ENCODE measurements at places on chromosomes 3 and 15.

DNA sequence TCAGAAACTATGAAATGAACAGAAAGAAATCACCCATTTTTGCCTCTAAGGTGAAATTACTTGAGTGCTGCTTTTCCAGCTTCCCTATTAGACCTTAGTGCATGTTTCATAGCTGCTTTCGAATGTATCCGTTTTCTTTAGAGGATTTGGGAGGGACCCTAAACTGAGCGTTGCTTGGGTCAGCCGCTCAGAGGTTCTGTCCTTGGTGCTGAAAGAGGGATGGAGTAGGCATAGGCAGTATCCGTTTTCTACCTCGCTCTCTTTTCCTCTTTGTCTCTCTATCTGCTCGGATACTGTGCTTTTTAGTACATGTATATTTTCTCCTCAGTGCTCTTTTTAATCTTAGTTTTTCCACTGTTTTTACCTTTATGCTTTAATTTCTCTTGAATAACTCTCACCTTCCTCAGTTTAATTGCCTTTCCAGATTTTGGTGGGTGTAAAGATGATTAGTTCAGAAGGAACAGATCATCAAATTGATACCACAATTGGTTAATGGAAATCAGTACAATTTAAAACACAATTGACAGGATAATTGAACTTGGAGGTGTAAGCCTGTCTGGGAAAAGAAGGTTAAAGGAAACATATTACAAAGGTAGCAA lies at the start of gene DRD3:
Gene DRD3, minus strand, starts transcription at position 283 of the 599 bp plus-strand sequence. CDS start 7,060 bp downstream, outside the sequence.
- peak; percentile 49 for DNase-seq

- DNase-seq, result no peak
Measured at GRCh38 chr3:99394831-99395778, 243.3 kb upstream of the COL8A1 start.

DNA sequence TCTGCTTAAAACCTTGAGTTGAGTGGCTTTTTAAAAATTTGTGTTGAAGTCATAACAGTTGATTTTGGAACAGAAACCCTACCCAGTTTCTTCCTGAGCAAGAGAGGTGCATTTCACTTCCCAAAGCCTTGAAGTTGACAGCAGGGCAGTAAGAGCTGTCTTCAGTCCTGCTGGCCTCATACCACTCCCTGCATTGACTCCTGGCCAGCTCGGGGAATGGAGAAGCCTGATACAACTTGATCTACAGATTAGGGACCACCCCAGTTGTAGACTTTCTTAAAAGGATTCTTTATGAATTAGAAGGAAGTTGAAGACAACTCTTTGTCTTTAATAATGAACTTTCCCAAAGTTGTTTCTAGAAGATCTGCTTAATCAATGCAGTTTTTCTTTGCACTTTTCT lies 90.6 kb upstream of the FLNB start:
- DNase-seq, result no peak

GRCh38 chr3:126258670-126259069 lies 78.3 kb upstream of the ALDH1L1 start:
- peak; percentile 33 for DNase-seq

GRCh38 chr15:97470417-97470816 lies 490.1 kb upstream of the ARRDC4 start:
- DNase-seq, result no peak
